Esophagus mucosa (tissue), 1 donor: ENCODE measurements at places on chromosomes 7 and 10. TPM values are rescaled to one million over a fixed set of nuclear protein-coding genes. Genes with fewer than 3 reads are reported as not detected.

- no peak for ATAC-seq
Observed at GRCh38 chr10:72170733-72171132, 45.1 kb upstream of the ANAPC16 start.

Gene PIP
- 0.56 TPM for total RNA-seq

GRCh38 chr10:117860823-117861222 is 185.9 kb downstream of the RAB11FIP2 start:
- ATAC-seq = peak; percentile 50

DNA sequence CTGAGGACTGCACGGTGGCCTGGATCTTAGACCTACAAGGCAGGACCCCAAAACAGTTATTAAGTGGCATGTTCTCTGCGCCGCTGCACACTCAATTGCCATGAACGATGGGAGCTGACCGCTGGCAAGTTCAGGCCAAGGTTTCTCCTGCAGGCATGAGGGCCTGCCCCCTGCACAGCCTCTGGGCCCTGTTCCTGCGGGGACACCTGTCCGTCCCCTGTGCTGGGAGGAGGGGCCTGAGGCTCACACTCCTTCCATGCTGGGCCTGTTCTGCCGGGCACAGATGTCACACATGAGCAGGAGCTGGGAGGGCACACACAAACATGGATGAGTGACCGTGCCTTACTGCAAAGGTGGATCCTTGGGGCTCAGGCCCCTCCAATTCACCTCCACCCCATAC is 90.0 kb downstream of the PTPRN2 start:
- no peak for ATAC-seq

DNA sequence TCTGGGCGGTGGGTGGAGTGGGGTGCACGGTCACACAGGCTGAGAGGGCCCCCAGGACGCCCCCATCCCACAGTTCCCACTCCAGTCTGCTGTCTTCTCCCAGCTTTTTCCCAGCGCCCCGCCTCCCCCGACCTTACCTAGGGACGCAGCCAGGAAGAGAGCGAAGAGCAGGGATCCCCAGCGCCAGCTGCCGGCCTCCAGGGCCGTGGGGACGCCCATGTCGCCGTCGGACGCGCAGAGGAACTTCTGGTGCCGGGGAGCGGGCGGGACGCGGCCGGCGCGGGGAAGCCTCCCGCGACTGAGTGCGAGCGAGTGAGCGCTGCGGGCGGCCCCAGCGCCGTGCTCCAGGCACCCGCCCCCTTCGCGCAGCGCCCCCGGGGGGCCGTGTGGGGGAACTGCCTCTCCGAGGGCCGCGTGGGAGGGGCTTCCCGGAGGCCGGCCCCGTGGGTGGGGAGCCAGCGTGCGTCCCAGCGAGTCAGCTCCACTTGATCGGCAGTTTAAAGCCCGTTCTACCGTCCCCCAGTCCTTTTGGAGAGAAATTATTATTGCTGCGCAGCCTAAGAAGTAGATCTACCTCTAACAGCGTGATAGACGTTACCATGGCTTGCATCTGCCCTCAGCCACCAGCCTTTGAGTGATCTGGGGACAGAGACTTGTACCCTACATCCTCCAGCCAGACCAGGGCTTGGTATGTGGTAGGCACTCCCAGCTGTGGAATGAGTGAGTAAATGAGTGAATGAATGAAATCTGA is at the start of gene VSIR:
Gene VSIR, minus strand, starts transcription at position 300 of the 751 bp plus-strand sequence. Its CDS starts 81 bp downstream, at position 219.
- peak; percentile 90 for ATAC-seq
